Urinary bladder (tissue), 4 donors: ENCODE measurements at places on chromosomes 3 and 15. TPM values are rescaled to one million over a fixed set of nuclear protein-coding genes. Genes with fewer than 3 reads are reported as not detected.

Gene ARHGAP11A
- 41.8 TPM for total RNA-seq

Gene CIB2
- total RNA-seq, result 11.4 TPM

Gene ALPK3
- 7.2 TPM for total RNA-seq

Gene DNAH12
- total RNA-seq, result 0.37 TPM

Gene SMCO1
- not detected for total RNA-seq

Gene VEPH1
- 0.74 TPM for total RNA-seq

Gene ST3GAL6
- 16.7 TPM for total RNA-seq

Gene PRR23C
- total RNA-seq, result not detected
